Neural crest cell (in vitro differentiated cells): ENCODE measurements at places on chromosomes 1 and 21. TPM values are rescaled to one million over a fixed set of nuclear protein-coding genes. Genes with fewer than 3 reads are reported as not detected.

DNA sequence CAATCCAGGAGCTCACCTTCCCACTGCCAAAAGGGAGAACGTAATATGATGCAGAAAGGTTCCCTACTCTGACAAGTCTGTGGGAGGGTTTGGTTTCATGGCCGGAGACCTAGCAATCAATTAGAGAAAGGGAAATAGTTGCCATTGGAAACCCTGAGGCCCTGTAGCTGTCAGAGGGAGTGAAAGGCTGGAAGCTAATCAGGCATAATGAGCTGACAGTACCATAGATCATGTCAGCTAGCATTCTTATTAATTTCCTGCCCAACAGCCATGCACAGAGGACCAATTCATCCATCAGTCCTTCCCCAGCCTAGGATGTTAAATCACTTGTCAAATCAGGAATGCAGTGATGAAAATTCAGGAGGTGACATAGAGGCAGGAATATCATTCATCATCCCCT, 527.3 kb downstream of the PLPP3 start:
- DNase-seq, result no peak

The FMO5 gene
- total RNA-seq, result 0.36 and 0.47 TPM in 2 replicates

- DNase-seq, result peak; percentile 34
Measured at GRCh38 chr21:44773291-44773932, 28.2 kb downstream of the UBE2G2 start.

DNA sequence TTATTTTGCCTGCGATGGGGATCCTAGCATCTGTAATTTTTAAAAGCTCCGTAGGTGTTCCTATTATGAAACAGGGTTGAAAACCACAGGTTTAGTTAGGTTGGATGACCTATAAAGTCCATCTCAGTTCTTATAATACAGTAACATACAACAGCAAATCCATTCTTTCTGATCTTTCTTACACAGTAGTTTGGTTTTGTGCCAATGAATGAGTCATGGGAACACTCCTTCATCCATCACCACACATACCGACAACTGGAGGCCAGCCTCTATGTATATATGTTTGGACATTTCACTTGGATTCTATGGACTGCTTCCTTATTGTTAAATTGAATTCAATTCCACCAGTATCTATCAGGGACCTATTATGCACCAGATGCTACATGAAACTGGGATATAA, 118.4 kb upstream of the L1TD1 start:
- no peak for DNase-seq

The AIRE gene
- not detected in 2 replicates for total RNA-seq

The OVAAL gene
- not detected in 2 replicates for total RNA-seq

DNA sequence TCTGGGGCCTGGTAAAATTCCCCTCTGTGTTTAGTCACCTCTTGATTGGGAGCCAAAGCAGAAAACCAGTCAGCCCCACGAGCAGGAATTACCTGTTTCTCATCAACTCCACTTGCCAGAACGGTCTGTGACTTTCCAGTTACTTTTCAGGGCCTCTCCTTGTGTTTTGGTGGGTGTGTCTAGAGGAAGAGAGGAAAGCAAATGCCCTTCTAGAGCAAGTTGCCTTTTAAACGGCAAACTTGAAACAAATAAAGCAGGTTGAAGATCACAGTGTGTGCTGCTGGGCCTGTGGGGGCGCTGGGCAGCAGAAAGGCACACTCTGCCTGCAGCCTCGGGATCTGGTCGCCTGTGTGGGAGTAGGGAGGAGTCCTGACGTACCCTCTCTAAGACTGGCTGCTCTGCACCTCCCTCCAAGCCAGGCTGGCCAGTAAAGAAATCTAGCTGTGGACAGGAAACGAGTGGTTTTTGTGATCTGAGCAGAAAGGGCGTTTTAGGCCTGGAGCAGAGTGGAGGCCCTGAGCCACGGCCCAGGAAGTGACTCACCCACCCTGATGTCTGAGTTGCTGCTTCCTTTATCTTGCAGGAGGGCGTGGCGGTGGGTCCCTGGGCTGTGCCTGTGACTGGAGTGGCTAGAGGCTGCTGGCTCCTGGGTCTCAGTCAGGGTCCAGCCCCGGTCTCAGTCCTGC, 11.1 kb upstream of the S100A11 start:
- DNase-seq, result peak; percentile 68

The MYBPH gene
- not detected in 2 replicates for total RNA-seq

The KPNA6 gene
- total RNA-seq, result 63.6 and 70.0 TPM in 2 replicates

DNA sequence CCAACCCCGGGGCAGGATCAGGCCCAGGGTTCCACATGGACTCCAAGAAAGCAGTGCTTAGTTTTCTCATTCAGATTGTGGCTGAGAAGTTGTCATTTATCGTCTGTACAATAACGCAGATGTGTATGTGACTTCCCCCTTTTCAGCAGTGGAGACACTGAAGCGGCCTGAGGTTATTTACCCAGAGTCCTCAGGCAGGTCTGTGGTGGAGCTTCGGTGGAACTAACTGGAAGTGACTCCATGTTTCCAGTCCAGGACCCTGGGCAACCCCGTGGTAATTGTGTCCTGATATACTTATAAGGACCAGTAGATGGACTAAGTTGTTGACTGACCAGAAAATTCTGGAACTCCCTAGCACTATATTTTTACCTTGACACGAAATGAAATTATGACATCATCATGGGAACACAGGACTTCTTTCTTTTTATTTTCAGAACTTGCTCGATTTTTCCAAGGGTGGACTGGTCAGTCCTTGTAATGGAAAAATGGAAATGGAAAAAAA, 1.0 kb upstream of the IER5 start:
- DNase-seq, result no peak

DNA sequence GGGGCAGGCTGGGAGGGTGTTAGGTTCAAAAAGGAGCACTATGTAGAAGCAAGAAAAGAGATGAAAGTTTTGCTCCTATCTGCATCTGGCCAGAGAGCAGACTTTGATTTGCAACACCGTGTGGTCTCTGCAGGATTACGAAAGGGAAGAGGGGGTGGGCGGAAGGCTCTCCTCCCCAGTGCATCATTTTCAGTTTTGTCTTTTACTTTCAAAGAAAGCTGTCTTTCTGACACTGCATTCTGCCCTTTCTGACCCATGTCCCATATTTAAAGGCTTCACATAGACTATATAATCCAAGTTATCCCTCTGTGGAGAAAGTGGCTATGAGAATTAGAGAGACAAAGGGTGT, 126.5 kb downstream of the RHOU start:
- DNase-seq, result no peak

The PODN gene
- total RNA-seq, result 0.43 and 0.65 TPM in 2 replicates

- DNase-seq, result no peak
Measured at GRCh38 chr21:33155005-33155404, 74.7 kb upstream of the IFNAR2 start.

- no peak for DNase-seq
Measured at GRCh38 chr1:19654386-19654785, 10.3 kb downstream of the NBL1 start.

The RXFP4 gene
- total RNA-seq, result not detected in 2 replicates

DNA sequence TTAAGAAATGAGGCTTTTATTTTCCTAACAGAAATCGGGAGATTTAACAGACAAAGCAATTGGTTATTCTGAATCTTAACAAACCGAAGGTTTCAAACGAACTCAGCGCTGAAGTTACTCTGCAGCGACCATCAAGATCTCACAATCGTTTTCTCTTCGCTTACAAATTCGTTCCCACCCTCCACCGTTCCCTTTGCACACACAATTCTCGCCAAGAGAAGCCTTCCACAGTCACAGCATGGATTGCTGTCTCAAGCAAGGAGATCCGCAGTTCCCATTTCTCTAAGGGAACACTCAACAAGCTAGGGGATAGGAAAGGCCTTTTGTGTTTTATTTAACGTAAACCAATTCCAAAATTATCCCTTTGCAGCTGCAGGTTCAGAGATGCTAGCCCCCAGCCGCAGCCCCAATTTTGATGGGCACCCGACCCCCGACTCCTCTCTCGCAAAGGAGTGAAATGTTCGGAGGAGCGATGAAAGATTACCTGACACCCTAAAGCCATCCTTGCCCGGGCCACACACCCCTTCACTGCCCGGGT, 755 bp downstream of the FBXO42 start:
- no peak for DNase-seq

The S100A7A gene
- total RNA-seq, result not detected in 2 replicates

The TDRKH gene
- total RNA-seq, result 19.9 and 21.9 TPM in 2 replicates
